Activated T-helper 2 cell treated with anti-CD3 and anti-CD28 coated beads, Interferon-gamma antibody, Interleukin-2, Interleukin-4, amounts not matched to agents 10 μg/mL and 5 μg/mL and 100 μg/mL, durations not matched to agents 14 hours and 24 hours and 36 hours (primary cell): ENCODE measurements at places on chromosomes 5 and 9. TPM values are rescaled to one million over a fixed set of nuclear protein-coding genes. Genes with fewer than 3 reads are reported as not detected.

- no peaks in the 10 kb centered on the region for H3K36me3 ChIP-seq
- H3K4me3 ChIP-seq, result no peak overlapping the region
- no peaks in the 10 kb centered on the region for H3K4me1 ChIP-seq
- H3K27me3 ChIP-seq, result peaks cover 8% of the 10 kb centered on the region
- no peak overlapping the region for H3K27ac ChIP-seq
- no peak for DNase-seq
Observed at GRCh38 chr5:140024928-140025327, 18.2 kb downstream of the NRG2 start.

DNA sequence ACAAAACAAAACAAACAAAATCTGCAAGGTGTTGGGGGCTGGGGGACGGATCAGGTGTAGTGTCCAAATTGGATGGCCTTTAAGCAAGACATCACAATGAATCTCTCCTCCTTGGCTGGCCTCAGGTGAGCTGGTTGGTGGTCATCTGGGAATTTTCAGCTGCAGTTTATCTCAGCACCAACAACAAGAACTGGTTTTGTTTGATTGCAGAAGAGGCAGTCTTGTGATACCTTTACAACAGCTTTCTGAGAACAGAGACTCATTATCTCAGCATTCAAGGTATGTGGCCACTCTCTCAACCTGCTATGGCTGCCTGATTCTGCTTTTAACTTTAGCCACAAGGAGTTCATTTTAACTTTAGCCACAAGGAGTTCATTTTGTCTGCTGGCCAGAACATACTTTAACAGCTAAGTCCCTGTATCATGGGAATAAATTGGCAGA is 1543.4 kb downstream of the EFNA5 start:
- no peaks in the 10 kb centered on the region for H3K36me3 ChIP-seq
- no peak overlapping the region for H3K4me3 ChIP-seq
- no peaks in the 10 kb centered on the region for H3K4me1 ChIP-seq

- no peak for DNase-seq
- no peak overlapping the region for H3K27ac ChIP-seq
- no peaks in the 10 kb centered on the region for H3K4me1 ChIP-seq
- no peaks in the 10 kb centered on the region for H3K36me3 ChIP-seq
Observed at GRCh38 chr9:13651969-13652663, 372.6 kb upstream of the MPDZ start.

DNA sequence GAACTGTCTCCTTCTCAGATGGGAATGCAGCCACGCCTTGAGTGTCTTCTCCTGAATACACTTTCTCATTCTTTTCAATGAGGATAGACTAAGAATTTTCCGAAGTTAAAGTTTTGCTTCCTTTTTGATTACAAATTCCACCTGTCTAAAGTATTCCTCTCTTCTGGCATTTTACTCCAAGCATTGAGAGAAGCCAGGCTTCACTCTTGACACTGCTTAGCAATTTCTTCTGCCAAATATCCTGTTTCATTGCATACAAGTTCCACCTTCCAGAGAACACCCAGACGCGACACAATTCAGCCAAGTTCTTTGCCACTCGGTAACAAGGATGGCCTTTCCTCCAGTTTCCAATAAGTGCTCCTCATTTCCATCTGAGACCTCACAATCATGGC is 35.6 kb upstream of the COL5A1 start:
- no peaks in the 10 kb centered on the region for H3K4me1 ChIP-seq
- H3K27ac ChIP-seq, result no peak overlapping the region
- H3K36me3 ChIP-seq, result no peaks in the 10 kb centered on the region

DNA sequence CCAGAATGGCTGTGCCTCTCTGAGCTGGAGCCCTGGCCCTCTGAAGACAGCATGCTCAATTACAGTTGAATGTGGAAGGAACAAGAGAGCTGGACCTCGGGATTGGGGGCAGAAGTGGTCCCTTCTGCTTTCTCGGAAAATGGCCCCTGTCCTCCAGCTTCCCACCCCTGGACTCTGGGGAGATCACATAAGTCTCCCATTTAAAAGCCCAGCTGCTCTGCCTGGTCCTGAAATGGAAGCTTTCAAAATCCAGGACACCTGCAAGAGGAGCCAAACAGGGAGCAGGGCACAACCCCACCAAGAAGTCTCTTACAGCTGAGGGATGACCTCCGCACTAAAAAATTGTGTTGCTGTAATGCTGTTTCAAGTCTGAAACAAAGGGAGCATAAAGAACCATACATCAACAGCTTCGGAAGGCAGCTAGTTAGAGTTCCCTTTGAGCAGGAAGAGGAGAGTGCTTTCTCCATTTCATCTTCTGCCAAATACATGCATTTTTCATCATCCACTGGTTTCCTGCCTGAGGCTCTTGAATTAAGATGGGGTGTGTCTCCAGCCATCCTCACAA is 48.2 kb downstream of the TGFBI start:
- H3K27me3 ChIP-seq, result peaks cover 44% of the 10 kb centered on the region
- peaks cover 13% of the 10 kb centered on the region for H3K4me1 ChIP-seq
- H3K27ac ChIP-seq, result no peak overlapping the region

DNA sequence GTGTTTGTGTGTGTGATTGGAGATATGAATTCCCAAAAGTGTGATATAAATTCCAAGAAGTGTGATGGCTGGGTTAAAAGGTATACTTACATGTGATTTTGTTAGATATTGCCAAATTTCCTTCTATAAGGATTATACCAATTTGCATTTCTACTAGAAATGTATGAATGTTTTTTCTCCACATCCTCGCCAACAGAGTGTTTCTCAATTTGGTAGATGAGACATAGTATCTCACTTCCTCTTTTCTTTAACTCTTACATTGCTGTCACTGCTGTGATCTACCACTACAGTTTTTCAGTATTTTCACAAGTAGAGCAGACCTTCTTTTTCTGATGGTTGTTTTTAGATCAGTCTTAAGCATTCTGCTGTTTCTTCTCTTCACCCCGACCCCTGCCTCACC is 111.3 kb downstream of the FER start:
- H3K27me3 ChIP-seq, result no peaks in the 10 kb centered on the region
- H3K4me1 ChIP-seq, result peaks cover 6% of the 10 kb centered on the region
- H3K4me3 ChIP-seq, result no peak overlapping the region
- H3K36me3 ChIP-seq, result no peaks in the 10 kb centered on the region
- no peak overlapping the region for H3K27ac ChIP-seq

DNA sequence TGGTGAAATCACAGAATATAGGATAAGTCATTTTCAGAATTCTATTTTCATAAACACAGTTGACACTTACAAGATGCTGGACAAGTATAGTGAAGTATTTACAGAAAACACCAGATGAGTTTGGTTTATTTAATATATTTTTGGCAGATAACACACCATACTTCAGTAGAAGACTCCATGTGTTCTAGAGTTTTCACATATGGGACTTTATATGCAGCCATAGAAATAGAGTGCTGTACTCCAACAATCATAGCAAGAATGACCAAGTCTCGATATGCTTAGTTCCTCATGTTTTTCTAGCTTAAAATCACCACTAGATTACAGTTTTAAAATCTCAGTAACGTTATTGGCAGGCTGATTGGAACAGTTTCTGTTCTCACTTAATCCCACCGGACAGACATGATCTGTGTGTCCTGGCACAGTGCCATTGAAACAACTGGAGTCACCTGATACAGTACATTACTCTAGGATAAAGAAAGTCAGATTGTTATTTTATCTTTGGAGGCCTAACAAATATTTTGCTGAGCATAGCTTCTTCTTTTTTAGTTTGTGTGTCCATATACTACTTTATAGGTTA is 45.8 kb upstream of the ERBIN start:
- H3K27ac ChIP-seq, result no peak overlapping the region
- H3K4me1 ChIP-seq, result peaks cover 2% of the 10 kb centered on the region
- H3K36me3 ChIP-seq, result no peaks in the 10 kb centered on the region
- no peaks in the 10 kb centered on the region for H3K27me3 ChIP-seq

GRCh38 chr9:89493181-89493580 is 4.7 kb downstream of the SEMA4D start:
- no peaks in the 10 kb centered on the region for H3K27me3 ChIP-seq
- H3K4me1 ChIP-seq, result peaks cover 71% of the 10 kb centered on the region

DNA sequence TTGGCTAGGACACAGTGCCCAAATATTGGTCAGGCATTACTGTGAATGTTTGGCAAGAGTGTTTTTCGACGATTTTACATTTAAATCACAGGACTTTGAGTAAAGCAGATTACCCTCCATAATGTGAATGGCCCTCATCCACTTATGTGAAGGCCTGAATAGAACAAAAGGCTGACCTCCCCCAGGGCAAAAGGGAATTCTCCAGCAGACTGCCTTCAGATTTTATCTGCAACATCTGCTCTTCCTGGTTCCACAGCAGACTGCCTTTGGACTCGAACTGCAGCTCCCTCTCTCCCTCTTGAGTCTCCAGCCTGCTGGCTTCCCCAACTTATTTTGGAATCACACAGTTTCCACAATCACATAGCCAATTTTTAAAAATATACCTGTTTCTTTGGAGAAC is 7.1 kb upstream of the TMEM215 start:
- no peak for DNase-seq
- no peak overlapping the region for H3K4me3 ChIP-seq
- peaks cover 8% of the 10 kb centered on the region for H3K27me3 ChIP-seq
- no peaks in the 10 kb centered on the region for H3K36me3 ChIP-seq

- no peaks in the 10 kb centered on the region for H3K36me3 ChIP-seq
- H3K4me1 ChIP-seq, result no peaks in the 10 kb centered on the region
- peaks cover 4% of the 10 kb centered on the region for H3K27me3 ChIP-seq
- DNase-seq, result no peak
- H3K4me3 ChIP-seq, result no peak overlapping the region
Observed at GRCh38 chr5:102531506-102531905, 32.7 kb upstream of the SLCO6A1 start.

DNA sequence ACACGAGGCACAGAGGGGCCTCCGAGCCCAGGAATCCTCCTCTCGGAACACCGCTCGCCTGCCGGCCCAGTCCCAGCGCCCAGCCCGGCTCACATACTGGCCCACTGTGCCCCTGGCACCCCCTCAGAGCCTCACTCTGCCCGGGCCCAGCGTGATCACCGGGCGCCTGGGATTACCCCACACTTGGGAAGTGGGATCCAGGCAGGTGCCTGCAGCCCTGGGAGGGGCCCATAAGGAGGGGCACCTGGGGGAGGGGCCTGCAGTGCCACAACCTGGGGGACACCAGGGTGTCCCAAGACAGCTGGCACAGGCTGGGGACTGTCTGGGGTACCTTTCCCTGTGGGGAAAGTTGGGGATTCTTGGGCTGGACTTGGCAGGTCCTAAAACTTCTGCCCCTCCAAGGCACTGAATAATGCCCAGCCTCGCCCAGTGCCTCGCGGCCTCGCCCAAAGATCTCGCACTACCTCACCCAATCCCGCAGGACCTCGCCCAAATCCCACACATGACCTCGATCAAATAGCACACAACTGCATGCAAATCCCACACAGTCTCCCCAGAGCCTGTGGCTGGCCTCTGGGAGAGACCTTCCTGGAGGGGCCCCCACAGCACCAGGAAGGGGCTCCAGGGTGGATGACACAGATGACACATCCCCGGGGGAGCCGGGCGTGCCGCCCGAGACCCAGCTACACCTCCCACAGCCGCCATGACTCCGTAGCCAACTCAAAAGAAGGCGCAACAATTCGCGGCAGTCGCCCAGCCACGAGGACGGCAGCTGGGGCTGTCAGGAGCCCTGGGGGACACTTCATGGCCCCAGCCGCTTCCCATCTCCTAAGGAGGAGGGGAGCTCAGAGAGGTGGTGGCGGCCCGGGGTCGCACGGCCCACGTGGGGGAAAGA is 13.7 kb downstream of the NOTCH1 start:
- H3K4me1 ChIP-seq, result peaks cover 23% of the 10 kb centered on the region
- H3K27ac ChIP-seq, result peak overlapping the region; percentile 76
- H3K4me3 ChIP-seq, result peak overlapping the region; percentile 65
- no peak for DNase-seq
- H3K36me3 ChIP-seq, result peaks cover 20% of the 10 kb centered on the region

GRCh38 chr5:133698646-133699526 is 86.5 kb upstream of the FSTL4 start:
- peak overlapping the region; percentile 8 for H3K27ac ChIP-seq
- H3K27me3 ChIP-seq, result no peaks in the 10 kb centered on the region
- no peak for DNase-seq
- no peak overlapping the region for H3K4me3 ChIP-seq
- peaks cover 15% of the 10 kb centered on the region for H3K4me1 ChIP-seq
- no peaks in the 10 kb centered on the region for H3K36me3 ChIP-seq

GRCh38 chr5:95149387-95149786 is 135.5 kb downstream of the MCTP1 start:
- H3K27ac ChIP-seq, result no peak overlapping the region
- DNase-seq, result no peak
- H3K4me3 ChIP-seq, result no peak overlapping the region
- H3K36me3 ChIP-seq, result no peaks in the 10 kb centered on the region
- no peaks in the 10 kb centered on the region for H3K27me3 ChIP-seq

DNA sequence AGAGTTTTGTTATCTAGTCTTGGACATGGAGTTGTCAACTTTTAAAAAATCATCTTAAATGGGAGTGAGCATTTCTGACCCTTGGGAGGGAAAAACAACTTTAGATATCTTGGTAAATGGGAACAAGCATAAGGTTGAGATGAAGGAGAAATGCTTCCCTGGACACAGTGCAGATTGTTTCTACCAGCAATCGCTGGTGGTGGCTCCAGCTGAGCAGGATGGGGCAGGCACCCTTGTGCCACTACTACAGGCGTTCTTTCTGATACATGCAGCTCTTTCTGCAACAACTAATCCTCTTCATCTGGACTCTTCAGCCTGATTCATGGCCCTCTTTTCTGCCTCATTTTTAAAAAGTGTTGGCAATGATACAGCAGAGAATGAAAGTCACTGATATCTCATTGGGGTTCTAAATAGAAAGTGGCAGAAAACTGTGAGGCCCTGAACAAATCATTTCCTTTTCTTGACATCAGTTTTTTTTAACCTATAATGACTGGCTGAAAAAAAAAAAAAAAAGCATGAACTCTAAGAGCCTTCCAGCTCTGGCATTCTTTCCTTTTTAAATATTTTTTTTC is 409.4 kb upstream of the PTGER4 start:
- no peak overlapping the region for H3K4me3 ChIP-seq
- peaks cover 42% of the 10 kb centered on the region for H3K4me1 ChIP-seq
- DNase-seq, result no peak
- no peaks in the 10 kb centered on the region for H3K27me3 ChIP-seq

- H3K4me3 ChIP-seq, result no peak overlapping the region
- DNase-seq, result no peak
- no peak overlapping the region for H3K27ac ChIP-seq
Observed at GRCh38 chr5:157823655-157824054, 35.3 kb downstream of the CLINT1 start.

- DNase-seq, result no peak
- peaks cover 35% of the 10 kb centered on the region for H3K36me3 ChIP-seq
- no peaks in the 10 kb centered on the region for H3K27me3 ChIP-seq
- no peaks in the 10 kb centered on the region for H3K4me1 ChIP-seq
Observed at GRCh38 chr9:135865531-135865930, 41.8 kb downstream of the CAMSAP1 start.

GRCh38 chr5:72842816-72843215 is 26.4 kb downstream of the TNPO1 start:
- DNase-seq, result no peak
- no peaks in the 10 kb centered on the region for H3K36me3 ChIP-seq
- peaks cover 16% of the 10 kb centered on the region for H3K4me1 ChIP-seq

The IL17B gene
- not detected in 2 replicates for total RNA-seq

The NXNL2 gene
- total RNA-seq, result not detected in 2 replicates

The FOXD4L5 gene
- total RNA-seq, result 0.09 and 0.23 TPM in 2 replicates

The PRDM12 gene
- 0.21 and 0.28 TPM in 2 replicates for total RNA-seq

The WDR41 gene
- total RNA-seq, result 50.8 and 54.6 TPM in 2 replicates

The C5orf58 gene
- not detected in 2 replicates for total RNA-seq

The GFI1B gene
- total RNA-seq, result not detected in 2 replicates

The PCA3 gene
- not detected in 2 replicates for total RNA-seq

The SLC6A3 gene
- total RNA-seq, result not detected in 2 replicates

The INSL4 gene
- not detected in 2 replicates for total RNA-seq

The HACD4 gene
- total RNA-seq, result 2.2 and 2.4 TPM in 2 replicates

The TLX3 gene
- not detected in 2 replicates for total RNA-seq

The PDCD1LG2 gene
- total RNA-seq, result 1.7 and 2.0 TPM in 2 replicates
